ENCODE measurements at places on chromosomes 16 and 17. TPM values are rescaled to one million over a fixed set of nuclear protein-coding genes. Genes with fewer than 3 reads are reported as not detected.

TBC1D28 gene
- not detected for total RNA-seq

G6PC1 gene
- total RNA-seq = not detected

RNU2-1 gene
- not detected for total RNA-seq

TP53TG3F gene
- total RNA-seq = 0.16 TPM

KRTAP4-5 gene
- total RNA-seq = not detected

MT1E gene
- not detected for total RNA-seq

WNK4 gene
- 1.7 TPM for total RNA-seq

CHAD gene
- total RNA-seq = not detected

Data from A549 treated with RU486 at 1 μM for 4 hours (cell line).